Putamen (tissue), 1 donor: ENCODE measurements at places on chromosomes 4 and X.
A peak's percentile ranks its signal among the peaks of the same experiment; 100 is the strongest.

DNA sequence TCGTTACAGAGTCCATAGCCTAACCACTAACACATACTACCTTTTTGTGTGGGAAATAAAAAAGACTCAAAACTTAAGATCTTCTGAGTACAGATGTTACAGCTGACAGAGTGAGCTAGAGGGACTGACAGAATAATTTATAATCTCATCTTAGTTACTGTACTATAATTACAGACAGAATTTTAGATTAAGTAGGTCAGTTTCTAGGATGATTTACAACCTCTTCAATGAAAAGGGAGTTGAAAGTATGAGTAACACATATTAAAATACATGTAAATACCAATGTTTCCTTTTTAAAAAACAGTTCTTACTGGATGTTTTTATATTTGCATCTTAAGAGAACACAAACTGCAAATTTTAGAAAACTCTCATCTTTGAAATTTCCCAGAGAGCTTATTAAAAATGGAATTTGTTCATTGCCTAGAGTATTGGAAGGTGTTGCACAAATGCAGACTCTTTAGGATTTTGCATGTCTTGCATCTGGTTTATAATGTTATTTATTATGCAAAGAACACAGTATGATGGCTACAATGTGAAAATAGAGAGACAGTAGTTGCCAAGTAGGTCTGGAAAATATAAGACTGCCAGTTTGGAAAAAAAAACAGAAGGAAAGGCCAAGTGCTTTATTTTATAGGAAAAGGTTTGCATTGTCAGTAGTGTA is 24.2 kb upstream of the CCNG2 start:
- DNase-seq: no peak

GRCh38 chrX:63475200-63475599 is 124.1 kb upstream of the SPIN4 start:
- no peak for DNase-seq

- DNase-seq: no peak
These were observed 798.7 kb downstream of the PCDH7 start for GRCh38 chr4:31518796-31519250.

DNA sequence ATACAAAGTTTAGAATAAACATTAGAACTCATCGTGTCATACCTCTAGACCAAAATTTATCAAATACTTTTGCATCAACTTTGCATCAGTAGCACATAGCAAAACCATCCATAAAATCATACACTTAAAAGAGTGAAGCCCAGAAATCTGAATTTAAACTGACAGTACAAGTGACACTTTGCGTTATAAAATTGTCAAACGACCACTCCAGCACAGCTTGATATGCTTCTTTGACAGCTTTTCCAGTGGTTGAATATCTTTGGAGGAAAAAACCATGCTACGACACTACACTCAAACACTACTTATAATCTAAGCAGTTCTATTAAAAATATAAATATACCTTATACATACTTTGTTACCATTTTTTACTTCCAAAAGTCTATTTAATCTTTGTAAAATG is 1644.4 kb downstream of the STIM2 start:
- no peak for DNase-seq

- DNase-seq: no peak
These were observed 81.2 kb downstream of the ABLIM2 start for GRCh38 chr4:8077181-8078108.

DNA sequence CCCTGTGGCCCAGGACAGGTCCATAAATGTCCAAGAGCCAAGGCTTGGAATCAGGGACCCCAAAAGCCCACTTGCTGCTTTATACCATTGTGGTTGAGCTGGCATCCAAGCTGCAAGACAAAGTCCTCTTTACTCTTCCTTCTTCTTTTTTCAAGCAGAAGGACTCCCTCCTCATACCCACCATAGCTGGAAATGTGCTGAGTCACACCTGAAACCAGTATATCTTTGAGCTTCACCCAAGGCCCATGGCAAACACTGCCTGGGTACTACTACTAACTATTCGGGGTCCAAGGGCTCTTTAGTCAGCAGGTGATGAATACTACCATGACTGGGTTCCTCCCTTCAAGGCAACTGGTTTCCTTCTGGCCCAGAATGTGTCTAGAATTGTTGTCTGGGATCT is 37.3 kb upstream of the NMU start:
- no peak for DNase-seq

DNA sequence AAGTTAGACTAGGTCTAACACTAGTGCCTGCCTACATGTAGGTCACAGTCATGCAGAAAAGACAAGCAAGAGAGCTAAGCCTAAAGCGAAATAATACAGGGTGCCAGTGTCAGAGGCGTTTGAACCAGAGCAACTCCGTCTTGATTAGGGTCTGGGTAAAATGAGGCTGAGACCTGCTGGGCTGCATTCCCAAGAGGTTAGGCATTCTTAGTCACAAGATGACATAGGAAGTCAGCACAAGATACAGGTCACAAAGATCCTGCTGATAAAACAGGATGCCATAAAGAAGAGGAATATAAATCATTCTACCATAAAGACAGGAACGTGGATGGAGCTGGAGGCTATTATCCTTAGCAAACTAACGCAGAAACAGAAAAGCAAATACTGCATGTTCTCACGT is 120.9 kb downstream of the BEND2 start:
- DNase-seq: no peak

DNA sequence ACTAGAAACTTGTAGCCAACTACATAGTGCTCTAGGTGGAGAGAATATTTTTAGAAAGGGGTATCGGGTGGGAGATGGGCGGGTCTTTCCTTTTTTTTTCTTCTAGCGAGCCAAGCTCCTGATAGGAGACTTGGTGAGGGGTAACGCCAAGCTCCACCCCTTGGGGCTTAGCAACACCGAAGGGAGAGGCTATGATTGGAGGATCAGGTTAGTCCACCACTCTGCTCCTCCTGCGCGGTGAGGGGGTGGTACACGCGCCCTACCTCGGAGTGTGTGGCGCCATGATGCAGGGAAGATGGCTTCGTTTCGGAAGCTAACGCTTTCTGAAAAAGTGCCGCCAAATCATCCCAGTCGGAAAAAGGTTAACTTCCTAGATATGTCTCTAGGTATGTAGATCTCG is at the start of gene LUZP4:
Gene LUZP4, plus strand, starts transcription at position 251 of the 400 bp plus-strand sequence. Its CDS starts 45 bp downstream, at position 296.
- no peak for DNase-seq

- no peak for DNase-seq
These were observed 6.8 kb downstream of the METAP1 start for GRCh38 chr4:99002279-99002678.

- no peak for DNase-seq
These were observed 190.3 kb downstream of the TRIML1 start for GRCh38 chr4:188329521-188329920.

- DNase-seq: no peak
These were observed 96.5 kb upstream of the DUSP21 start for GRCh38 chrX:44747317-44747716.

- no peak for DNase-seq
These were observed 34.0 kb upstream of the ENPP6 start for GRCh38 chr4:184251670-184251980.

- DNase-seq: peak; percentile 65
These were observed at the start of gene ALPK1 for GRCh38 chr4:112296949-112297880. Gene ALPK1 (plus strand): TSS chr4:112297369.

DNA sequence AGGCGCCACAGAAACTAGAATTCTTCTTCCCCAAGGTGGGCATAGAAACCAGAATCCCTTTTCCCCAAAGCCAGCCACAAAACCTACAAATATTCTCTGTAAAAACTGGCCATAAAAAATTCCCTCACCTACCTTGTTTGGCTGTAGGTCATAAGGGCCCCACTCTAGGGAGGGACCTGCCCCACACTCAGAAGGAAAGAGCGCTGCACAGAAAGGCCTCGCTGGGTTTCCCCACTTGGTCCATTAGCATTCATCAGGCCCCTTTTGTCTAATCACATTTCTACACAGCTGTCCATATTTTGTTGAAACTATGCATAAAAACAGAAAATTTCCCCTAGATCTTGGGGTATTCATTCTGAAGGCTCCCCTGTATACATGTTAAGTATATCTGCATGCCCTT is 54.1 kb downstream of the PHKA2 start:
- no peak for DNase-seq

DNA sequence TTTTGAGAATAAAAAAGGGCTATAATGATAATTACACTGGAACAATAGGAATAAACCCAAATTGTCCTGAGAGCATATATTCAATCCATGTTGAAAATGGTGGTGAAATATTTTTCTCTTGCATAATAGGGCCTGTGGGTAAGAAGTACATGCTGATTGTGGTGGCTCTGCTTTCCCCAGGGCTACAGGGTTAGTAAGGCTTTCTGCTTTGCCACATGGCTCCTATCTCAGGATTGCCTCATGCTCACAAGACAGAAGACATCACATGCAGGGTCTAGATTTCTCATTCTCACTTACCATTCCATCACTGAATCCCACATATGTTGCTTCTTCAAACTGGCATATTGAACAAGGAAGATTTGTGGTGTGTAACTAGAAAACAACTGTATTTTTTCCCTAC is 12.4 kb upstream of the VEGFC start:
- no peak for DNase-seq

DNA sequence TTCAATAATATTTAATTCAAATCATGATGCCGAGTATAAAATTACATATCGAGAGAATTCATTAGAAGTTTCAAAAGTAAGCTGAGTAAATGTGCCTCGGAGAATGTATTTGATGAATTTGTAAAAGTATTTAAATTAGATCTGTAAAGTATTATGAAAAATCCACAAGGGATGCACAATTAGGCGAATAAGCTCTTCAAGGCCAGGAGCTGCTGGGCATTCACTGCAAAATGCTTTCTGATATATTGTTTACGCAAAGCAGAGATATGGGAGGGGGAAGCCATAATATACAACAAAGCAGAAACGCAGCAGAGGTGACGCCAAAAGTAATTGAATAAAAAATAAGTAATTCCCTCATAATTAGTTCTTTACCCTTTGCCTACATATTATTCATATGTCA is 1121.5 kb upstream of the TENM3 start:
- no peak for DNase-seq

- no peak for DNase-seq
These were observed 76.1 kb upstream of the PPP2R3B start for GRCh38 chrX:462853-463252.

- no peak for DNase-seq
These were observed 233.6 kb upstream of the RPS6KA3 start for GRCh38 chrX:20500171-20500865.
